ENCODE measurements at places on chromosomes 4 and X.
A peak's percentile ranks its signal among the peaks of the same experiment; 100 is the strongest.

- DNase-seq, result no peak
These were observed 146.4 kb upstream of the NOCT start for GRCh38 chr4:138869165-138869564.

- no peak for DNase-seq
These were observed 227.7 kb downstream of the BCOR start for GRCh38 chrX:39869846-39870601.

DNA sequence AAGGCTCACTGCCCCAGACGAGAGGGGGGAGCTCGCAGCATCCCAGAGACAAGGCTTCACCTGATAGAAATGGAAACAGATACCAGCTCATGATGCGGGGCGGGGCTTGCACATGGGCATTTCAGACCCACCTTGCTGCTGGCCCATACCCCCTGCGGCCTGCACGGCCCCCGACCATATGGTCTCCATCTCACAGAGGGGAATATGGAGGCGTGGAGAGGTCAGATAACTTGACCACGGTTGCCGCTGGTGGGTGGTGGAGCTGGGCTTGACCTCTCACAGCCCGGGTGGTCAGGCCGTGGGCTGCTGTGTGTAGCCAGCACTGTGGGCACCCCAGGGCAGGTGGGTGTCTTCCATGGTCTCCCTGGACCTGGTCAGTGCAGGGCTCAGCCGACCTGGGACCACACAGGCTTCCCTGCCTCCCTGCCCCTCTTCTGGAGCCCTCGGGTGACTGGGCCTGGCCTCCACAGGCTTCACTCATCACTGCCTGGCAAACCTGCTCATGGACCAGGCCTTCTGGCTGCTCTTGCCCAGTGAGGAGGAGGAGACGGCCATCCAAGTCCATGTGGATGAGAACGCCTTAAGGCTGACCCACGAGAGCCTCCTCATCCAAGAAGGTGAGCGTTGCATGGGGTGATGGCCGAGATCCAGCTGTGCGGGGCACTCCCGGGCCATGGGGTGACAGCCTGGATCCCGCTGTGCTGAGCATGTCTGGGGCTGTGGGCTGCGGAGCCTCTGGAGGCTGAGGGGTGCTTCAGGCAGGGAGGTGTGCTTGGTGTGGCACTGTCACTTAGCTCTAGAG, 16.8 kb downstream of the SH3TC1 start:
- DNase-seq, result no peak

DNA sequence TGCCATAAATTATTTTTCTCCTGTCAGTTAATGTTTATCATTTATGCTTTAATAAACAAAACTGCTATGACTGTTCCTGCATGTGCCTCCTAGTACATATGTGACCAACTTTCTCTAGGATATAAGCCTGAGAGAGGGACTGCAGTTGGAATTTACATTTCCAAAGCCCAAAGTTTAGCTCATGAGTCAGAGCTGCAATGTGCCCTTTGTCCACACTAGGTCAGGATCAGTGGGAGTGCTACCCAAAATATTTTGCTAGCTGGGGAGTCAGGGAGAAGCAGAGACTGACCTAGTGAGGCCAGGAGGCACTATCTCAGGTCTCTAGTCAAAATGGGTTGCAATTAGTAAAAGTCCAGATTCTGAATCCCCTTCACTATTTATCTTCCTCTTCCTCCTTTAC, 92.7 kb downstream of the AR start:
- DNase-seq, result no peak

GRCh38 chrX:129739578-129739977, 799 bp downstream of the XPNPEP2 start:
- no peak for DNase-seq

DNA sequence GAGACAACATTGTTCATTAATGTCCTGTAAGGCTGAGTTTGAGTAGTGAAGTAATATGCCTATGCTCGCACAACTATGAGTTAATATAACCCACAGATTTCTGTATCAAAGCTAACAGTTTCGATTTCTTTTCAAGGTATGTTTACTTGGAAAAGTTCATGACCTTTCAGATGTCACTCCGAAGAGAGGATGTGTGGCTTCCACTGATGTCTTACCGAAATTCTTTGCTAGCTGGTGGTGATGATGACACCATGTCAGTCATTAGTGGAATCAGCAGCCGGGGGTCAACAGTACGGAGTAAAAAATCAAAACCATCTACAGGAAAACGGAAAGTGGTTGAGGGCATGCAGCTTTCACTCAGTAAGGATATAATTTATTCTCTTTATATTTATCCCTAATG, 124.9 kb downstream of the STAG2 start:
- DNase-seq, result no peak

- no peak for DNase-seq
These were observed 175.0 kb downstream of the TENM3 start for GRCh38 chr4:182418054-182418734.

GRCh38 chrX:31057691-31058090, 14.2 kb downstream of the FTHL17 start:
- DNase-seq, result no peak

DNA sequence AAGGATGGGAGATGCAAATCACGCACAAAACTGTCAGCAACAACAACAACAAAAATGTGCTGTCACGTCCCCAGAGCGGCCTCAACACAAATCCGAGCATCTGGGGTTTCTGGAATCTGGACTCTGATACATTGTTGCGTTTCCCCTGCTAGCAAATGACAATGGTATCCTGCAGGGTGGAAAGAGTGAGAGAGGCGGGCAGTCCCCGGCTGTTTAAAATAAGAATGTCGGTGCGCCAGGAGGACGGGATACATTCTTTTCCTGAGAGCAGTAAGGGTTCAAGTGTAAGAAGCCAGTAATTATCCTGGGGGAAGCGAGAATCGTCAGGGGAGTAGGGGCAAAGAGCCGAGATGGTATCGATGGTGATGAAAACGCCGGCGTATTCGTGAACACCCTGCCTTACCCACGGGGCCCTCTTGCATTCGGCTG, 310.2 kb downstream of the ASMT start:
- no peak for DNase-seq

GRCh38 chr4:63580796-63581475, 828.3 kb downstream of the TECRL start:
- no peak for DNase-seq

GRCh38 chr4:7043284-7044136, at the start of gene TADA2B:
Gene TADA2B (plus strand): TSS chr4:7043372. CDS start chr4:7043580, 208 bp downstream.
- DNase-seq, result peak; percentile 15

- DNase-seq, result no peak
These were observed 236.9 kb downstream of the SHOX start for GRCh38 chrX:867502-867901.

DNA sequence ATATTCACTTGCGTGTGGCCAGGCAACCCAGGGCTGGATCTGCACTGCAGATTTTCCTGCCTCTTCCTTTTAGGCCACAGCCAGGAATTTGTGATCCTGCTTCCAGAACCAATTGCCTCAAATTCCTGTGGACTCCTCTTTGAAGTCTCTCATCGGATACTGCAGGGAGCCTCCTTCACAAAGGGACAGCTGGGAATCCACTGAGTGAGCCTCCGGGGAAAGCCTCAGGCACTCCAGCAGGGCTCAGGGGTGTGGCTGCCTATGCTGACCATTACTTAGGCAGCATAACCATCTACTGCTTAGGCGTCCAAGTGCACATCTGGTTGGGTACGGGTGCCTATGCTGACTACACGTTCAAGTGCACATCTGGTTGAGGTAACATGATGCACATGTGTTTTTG, 321.5 kb downstream of the NLGN4X start:
- DNase-seq, result no peak

DNA sequence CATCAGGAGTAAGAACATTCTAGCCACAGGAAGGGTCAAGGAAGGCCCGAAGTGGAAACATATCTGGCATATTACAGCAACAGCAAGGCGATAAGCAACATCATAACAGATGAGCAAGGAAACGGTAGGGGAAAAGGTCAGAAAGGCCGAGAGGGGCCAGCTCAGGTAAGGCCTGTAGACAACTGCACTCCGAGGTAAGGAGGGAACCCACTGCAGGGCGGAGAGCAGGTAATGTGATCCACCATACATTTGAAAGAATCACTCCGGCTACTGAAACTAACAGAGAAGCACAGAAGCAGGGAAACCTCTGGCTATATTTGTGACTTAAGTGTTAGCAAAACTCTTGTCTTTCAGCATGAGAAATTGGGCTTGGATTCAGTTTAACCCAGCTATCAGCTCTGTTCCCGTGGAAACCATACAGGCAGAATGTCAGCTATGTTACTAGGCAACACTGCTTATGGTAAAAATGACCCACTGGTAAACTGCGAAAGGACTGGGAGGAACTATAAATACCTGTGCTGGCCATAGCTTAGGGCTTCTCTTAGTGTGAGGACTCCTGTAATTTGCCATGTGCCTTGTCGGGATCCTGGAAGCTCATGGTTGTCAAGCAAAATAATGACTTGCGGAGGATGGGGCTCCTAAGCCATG, 31.0 kb downstream of the FRYL start:
- DNase-seq, result no peak

DNA sequence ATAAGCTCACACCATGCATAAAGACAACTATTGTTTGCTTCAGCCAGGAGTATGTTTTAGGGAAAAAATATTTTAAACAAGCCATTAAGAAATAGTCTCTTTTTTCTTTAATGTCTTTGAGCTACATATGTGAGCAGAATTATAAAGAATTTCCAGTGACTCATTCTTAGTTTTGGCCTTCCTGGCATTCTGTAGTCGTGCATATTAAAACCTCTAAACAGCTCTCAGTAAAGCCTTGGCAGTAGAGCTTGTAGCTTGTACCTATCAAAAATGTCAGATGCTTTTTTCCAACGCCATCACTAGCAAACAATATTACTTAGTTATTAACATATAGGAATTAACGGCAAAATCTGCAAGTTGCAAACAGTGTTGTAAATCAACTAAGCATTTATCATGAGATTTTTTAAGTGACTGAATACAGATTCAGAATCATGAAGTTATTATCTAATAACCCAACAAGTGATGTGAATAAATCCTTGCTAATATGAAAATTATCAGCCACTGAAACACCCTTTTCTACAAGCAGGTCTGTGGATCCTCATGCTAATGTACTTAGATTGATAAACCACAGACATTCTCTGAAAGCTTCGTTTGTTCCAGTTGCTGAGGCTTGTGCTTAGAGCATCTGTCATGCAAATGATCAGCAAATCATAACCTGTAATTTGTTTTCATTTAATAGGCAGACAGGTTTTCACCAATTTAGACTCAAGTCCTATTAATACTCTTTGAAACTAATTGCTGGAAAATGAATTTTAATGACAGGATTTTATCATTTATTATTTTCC, 412.0 kb upstream of the ATOH1 start:
- no peak for DNase-seq

DNA sequence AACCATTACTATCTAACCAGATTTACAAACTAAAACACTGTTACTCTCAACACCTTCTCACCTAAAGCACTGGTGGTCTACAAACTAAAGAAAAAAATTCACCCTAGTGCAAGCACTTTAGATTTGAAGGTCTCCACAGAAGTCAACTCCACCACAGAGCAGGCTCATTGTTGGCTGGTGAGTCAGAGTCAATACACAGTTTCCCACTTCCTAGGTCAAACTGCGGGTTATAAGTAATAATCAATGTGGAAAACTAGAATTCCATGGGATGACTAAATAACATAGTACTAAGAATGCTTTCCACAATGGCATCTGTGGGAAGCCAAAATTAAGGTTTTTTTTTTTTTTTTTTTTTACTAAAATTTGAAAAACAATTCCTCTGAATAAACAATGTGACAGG, 191.8 kb downstream of the PDGFC start:
- no peak for DNase-seq

- DNase-seq, result no peak
These were observed 140.2 kb upstream of the KLF3 start for GRCh38 chr4:38523524-38524448.

- no peak for DNase-seq
These were observed 1.9 kb downstream of the NUDT6 start for GRCh38 chr4:122920473-122920872.

DNA sequence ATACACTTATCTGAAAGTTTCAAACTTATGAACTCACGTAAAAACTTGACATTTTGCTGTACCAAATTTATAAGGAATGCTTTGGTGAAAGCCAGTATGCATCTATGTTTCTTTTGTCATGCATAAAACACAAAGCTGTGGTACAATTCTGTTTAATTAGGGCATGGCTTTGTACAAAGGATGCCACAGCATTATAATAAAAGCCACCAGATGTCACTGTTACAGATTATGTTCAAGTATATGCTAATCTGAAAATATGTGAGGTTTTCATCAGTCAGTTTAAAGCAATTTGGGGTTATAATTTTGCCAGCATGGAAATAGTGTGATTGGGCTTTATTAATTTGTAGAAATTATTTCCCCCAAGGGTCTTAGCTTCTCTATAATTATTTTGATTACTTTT, 69.0 kb downstream of the ATOH1 start:
- peak; percentile 8 for DNase-seq

DNA sequence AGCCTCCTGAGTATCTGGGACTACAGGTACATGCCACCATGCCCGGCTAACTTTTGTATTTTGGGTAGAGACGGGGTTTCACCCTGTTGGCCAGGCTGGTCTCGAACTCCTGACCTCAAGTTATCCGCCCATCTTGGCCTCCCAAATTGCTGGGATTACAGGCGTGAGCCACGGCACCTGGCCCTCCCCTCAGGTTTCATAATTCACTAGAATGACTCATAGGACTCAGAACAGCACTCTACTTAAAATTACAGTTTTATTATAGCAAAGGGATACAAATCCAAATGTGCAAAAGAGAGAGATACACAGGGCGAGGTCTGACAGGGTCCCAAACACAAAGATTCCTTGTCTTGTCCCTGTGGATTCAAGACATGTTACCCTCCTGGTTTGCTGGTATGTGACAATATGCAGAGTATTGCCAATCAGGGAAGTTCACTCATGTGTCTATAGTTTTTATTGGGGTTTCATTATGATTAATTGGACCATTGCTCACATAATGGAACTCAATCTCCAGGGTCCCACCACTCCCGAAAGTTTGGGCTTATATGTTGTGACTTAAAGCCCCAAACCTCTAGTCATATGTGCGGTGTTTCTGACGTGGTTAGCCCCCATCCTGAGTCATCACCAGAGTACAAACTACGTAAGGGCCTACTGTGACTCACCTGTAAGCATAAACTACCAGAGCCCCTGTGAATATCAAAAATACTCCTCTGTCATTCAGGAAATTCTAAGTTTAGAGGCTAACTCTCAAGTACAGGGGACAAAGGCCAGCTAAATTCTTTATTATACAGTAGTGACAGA, 5.2 kb downstream of the YIPF6 start:
- DNase-seq, result no peak

- DNase-seq, result no peak
These were observed 44.8 kb downstream of the MOB1B start for GRCh38 chr4:70946939-70947338.

DNA sequence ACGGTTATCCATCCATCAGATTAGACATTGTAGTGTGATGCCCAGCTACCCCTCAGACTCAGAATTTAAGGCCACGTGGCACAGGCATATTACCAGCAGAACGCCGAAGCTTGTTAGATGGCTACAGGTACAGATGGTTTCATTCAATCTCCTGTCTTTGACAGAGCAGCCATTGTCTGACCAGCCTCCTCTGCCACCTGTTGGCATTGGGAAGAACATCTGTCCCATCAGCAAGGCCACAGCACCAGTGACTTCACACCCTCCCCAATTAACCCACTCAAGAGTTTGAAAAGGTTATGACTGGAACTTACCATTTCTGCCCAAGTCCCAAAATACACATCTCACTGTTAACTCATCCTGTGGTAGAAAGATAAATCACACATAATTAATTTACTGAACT, 22.0 kb upstream of the PHKA2 start:
- no peak for DNase-seq
